Thoracic aorta endothelial cell (primary cell): ENCODE measurements at places on chromosomes 5 and 9. TPM values are rescaled to one million over a fixed set of nuclear protein-coding genes. Genes with fewer than 3 reads are reported as not detected.

The BAAT gene
- under 0.01 and 0.07 TPM in 2 replicates for total RNA-seq

The LCN1 gene
- total RNA-seq: not detected in 2 replicates

The POLR3G gene
- 29.0 and 41.1 TPM in 2 replicates for total RNA-seq

The RANBP3L gene
- not detected in 2 replicates for total RNA-seq

The PTGS1 gene
- 0.43 and 39.4 TPM in 2 replicates for total RNA-seq

The NOXA1 gene
- total RNA-seq: 0.27 and 0.29 TPM in 2 replicates

The NUP214 gene
- total RNA-seq: 31.1 and 34.1 TPM in 2 replicates

The CATSPER3 gene
- not detected in 2 replicates for total RNA-seq
